NCI-H526 (cell line): ENCODE measurements at places on chromosomes 13 and 19.

DNA sequence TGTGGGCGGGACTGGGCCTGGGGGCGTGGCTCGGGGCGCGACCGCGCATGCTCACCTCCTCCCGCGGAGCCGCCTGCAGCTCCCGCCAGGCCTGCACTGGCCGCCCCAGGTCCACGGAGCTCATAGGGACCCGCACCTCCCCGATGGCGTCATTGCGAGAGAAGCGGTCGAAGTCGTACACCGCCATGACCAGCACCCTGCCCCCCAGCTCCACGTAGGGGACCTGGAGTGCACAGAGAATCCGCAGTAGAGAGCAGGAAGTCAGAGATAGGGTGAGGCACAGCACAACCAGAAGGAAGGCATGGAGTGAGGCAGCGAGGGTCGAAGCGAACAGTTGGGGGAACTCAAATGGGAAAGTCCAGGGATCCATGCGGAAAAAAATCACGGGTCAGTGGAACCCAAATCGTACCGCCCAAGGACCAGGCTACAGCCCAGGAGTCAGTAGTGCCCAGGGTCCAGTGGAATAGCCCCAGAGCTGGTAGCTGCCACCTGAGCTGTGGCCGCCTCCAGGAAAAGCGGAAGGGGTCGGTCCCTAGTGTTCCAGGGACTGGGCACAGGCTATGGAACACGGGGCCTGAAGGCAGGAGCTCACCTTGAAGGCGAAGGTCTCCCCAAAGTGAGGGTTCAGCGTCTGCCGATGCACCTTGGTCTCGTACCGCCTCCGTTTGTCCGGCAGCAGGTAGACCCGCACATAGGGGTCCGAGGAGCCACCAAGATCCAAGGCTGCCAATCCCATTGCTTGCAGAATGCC, 4.8 kb downstream of the SYT5 start:
- peak; percentile 24 for DNase-seq

GRCh38 chr13:112697756-112698655, 8.2 kb downstream of the ATP11A start:
- DNase-seq = no peak

DNA sequence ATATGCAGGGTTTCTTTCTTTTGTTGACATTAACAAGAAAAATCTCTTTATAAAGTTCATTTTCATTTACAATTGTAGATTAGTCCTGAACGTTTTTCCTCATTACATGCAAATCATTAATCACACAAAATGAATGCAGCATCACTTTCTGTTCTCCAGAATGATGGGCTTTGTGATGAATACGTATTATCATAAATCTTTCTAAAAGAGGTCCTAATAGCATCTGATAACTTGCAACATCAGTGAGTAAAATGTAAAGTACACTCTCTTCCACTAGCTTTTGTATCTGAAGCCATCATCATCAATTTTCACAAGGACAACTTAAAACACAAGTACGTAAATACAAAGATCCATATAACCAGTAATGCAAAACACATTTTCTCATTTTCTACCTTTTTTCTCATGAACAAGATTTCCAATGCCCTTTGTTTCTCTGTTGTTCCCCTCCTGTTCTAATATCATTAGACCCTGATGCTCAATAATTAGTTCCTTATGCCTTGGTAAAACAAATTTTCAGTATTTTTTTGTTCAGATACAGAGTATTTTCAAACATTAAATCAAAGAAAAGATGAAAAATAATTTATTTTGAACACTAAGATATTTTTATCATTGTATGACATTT, 437.4 kb upstream of the MIR17HG start:
- DNase-seq = no peak

- no peak for DNase-seq
These were observed 4.2 kb downstream of the ZNF101 start for GRCh38 chr19:19672816-19673215.

- DNase-seq = peak; percentile 83
These were observed 21.5 kb downstream of the EBPL start for GRCh38 chr13:49669735-49670309.

DNA sequence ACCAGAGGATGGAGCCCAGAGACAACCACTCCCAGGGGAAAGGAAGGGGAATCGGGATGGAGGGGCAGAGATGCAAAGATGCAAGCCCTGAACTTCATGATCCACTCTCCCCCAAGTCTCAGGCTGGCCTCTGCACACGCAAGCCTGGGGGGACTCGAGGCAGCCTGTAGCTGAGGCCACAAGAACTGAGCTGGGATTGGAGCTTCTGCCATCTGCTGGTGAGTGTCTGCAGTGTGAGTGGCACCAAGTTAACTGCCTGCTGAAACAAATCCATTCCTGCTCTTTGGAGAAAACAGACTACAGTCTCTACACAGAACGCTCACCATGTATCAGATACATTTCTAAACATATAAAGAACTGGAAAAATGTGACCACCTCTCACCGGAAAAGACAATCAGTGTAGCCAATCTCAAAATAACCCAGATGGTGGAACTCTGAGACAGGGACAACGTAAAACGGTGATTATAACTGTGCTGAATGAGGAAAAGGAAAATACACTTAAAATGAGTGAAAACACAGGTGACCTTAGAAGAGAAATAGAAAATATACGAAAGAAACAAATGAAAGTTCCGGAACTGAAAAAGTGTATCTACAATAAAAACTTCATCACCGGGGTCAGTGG, 62.1 kb downstream of the KLF2 start:
- peak; percentile 42 for DNase-seq

- no peak for DNase-seq
These were observed 68.5 kb downstream of the TEX29 start for GRCh38 chr13:111388851-111389500.

- DNase-seq = peak; percentile 87
These were observed 661 bp upstream of the MIR17HG start for GRCh38 chr13:91346850-91347201.

- DNase-seq = no peak
These were observed 375.0 kb downstream of the PCDH9 start for GRCh38 chr13:66855131-66855530.
